ENCODE measurements at places on chromosomes 4 and X. TPM values are rescaled to one million over a fixed set of nuclear protein-coding genes. Genes with fewer than 3 reads are reported as not detected.
A peak's percentile ranks its signal among the peaks of the same experiment; 100 is the strongest.

Gene ASB9
- not detected for total RNA-seq

Gene TRIM61
- total RNA-seq: not detected

Gene MID1
- 12.1 TPM for total RNA-seq

Gene SH3D19
- total RNA-seq: 31.2 TPM

Gene FGF5
- total RNA-seq: 1.3 TPM

Gene CACNA1F
- total RNA-seq: not detected

Gene BEX2
- total RNA-seq: 7.3 TPM

Gene NHSL2
- 2.1 TPM for total RNA-seq

DNA sequence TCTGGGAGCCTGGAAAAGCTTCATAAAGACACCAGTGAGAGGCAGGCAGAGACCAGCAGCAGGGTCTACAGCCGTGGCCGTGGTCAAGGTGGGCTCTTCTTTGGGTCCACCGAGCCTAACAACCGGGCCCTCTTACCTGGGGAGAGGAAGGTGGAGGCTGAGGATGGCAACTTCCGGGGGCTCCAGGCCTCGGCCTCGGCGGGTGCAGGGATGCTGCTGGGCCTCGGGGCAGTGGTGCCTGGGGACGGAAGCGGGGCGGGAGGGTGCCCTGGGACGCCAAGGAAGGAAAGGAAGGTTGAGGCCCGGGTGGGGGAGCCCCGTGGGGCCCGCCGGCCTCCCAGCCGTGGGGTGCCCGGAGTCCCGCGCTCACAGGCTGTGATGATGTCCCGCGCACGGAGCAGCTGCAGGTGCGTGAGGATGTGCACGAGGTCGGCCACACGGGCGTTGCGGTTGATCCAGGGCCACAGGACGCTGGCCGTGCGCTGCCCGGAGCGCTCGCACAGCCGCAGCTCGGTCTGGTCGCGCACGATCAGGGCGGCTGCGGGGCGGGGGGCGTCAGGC, 561 bp downstream of the IRAK1 start:
- peaks cover 19% of the 10 kb centered on the region for H3K4me1 ChIP-seq
- peak overlapping the region; percentile 74 for H3K4me3 ChIP-seq
- H3K36me3 ChIP-seq: peaks cover 2% of the 10 kb centered on the region
- no peak for DNase-seq
- no peaks in the 10 kb centered on the region for H3K27me3 ChIP-seq

- H3K27me3 ChIP-seq: no peaks in the 10 kb centered on the region
- H3K4me3 ChIP-seq: no peak overlapping the region
- H3K4me1 ChIP-seq: peaks cover 15% of the 10 kb centered on the region
- no peak for DNase-seq
- H3K27ac ChIP-seq: peak overlapping the region; percentile 20
- no peaks in the 10 kb centered on the region for H3K36me3 ChIP-seq
These were observed 870.9 kb upstream of the FRG1 start for GRCh38 chr4:189069772-189070171.

DNA sequence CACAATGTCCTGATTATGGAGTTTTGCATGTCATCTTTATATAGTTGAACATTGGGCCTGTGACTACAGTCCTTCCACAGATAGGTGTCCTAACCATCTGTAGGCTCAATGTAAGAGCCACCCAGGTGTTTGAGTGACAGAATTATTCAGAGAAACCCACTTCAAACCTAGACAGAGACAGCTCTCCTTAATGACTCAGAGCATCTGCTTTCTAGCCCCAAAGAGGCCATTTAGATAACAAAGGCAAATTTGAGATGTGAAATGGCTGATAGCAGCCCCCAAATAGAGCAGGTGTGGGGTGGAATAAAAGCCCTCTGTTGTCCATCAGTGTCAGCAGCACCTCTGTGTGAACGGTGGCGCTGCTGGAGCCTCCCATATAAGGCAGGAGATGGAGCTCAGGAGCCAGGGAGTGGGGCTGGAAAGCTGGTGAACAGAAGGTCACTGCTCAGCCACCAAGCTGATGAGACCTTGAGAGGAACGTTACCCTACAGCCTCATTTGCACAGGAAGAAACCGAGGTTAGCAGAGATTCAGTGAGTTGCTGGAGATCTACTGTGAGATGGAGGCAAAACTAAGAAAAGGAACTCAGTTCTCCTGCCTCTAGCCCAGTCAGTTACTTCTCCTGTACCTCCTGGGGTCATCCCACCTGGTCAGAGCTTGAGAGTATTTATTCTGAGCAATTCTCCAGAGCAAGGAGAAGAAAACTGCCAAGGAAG, 153.3 kb upstream of the LNX1 start:
- no peaks in the 10 kb centered on the region for H3K36me3 ChIP-seq
- no peak for DNase-seq
- no peaks in the 10 kb centered on the region for H3K27me3 ChIP-seq
- peaks cover 4% of the 10 kb centered on the region for H3K4me1 ChIP-seq
- no peak overlapping the region for H3K27ac ChIP-seq
- no peak overlapping the region for H3K4me3 ChIP-seq

- no peak overlapping the region for H3K4me3 ChIP-seq
- DNase-seq: no peak
- H3K27me3 ChIP-seq: no peaks in the 10 kb centered on the region
- no peak overlapping the region for H3K27ac ChIP-seq
These were observed 1015.7 kb downstream of the DMD start for GRCh38 chrX:32195611-32196010.

GRCh38 chrX:117835034-117835433, 281.6 kb downstream of the KLHL13 start:
- peaks cover 1% of the 10 kb centered on the region for H3K36me3 ChIP-seq
- no peak overlapping the region for H3K4me3 ChIP-seq
- no peaks in the 10 kb centered on the region for H3K4me1 ChIP-seq
- H3K27me3 ChIP-seq: no peaks in the 10 kb centered on the region
- DNase-seq: no peak

- peaks cover 2% of the 10 kb centered on the region for H3K27me3 ChIP-seq
- no peak for DNase-seq
- H3K4me3 ChIP-seq: no peak overlapping the region
These were observed 256.8 kb upstream of the VCX start for GRCh38 chrX:7586126-7586525.

DNA sequence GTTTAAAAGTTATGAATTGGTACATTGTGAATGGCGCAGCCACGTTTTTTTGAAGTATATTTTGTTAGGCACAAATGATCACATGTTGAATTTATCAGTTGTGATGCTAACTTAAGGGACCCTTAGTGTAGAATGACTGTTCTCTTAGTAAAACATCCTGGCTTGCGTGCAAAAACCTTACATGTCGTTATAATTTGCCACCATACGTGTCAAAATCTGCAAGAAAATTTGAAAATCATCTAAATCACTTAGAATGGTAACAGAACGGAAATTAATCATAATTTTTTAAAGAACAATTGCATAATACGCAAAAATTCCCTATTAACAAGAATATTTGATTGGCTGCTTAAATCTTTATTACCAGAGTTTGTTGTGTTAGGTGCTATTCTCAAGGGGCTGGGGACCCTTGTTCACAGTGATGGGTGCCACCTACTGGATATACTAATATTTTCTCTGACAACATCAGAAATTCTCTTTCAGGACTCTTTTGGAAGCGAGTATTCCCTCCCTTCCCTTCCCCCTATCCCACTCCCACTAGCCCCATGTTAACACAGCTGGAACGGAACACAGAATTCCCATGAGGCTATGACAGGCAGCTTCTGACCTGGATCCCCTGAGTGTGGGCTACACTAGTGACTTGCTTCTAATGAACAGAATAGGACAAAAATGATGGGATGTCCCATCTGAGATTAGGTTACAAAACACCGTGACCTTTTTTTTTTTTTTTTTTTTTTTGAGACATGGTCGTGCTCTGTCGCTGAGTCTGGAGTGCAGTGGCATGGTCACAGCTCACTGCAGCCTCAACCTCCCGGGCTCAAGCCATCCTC, 71.8 kb downstream of the SUPT20HL2 start:
- peaks cover 41% of the 10 kb centered on the region for H3K4me1 ChIP-seq
- peak overlapping the region; percentile 36 for H3K4me3 ChIP-seq
- no peaks in the 10 kb centered on the region for H3K36me3 ChIP-seq
- peak overlapping the region; percentile 91 for H3K27ac ChIP-seq
- H3K27me3 ChIP-seq: no peaks in the 10 kb centered on the region

GRCh38 chrX:12791257-12792228, at the start of gene PRPS2:
PRPS2 (plus strand) TSS chrX:12791412; CDS start chrX:12791498, 86 bp downstream.
- no peak within 1 kb of the TSS for H3K27ac ChIP-seq
- H3K27me3 ChIP-seq: peaks cover 2% of the 10 kb centered on the region
- no peaks in the 10 kb centered on the region for H3K4me1 ChIP-seq
- H3K36me3 ChIP-seq: no peaks in the 10 kb centered on the region
- peak within 1 kb of the TSS; percentile 78 for H3K4me3 ChIP-seq
- DNase-seq: no peak

DNA sequence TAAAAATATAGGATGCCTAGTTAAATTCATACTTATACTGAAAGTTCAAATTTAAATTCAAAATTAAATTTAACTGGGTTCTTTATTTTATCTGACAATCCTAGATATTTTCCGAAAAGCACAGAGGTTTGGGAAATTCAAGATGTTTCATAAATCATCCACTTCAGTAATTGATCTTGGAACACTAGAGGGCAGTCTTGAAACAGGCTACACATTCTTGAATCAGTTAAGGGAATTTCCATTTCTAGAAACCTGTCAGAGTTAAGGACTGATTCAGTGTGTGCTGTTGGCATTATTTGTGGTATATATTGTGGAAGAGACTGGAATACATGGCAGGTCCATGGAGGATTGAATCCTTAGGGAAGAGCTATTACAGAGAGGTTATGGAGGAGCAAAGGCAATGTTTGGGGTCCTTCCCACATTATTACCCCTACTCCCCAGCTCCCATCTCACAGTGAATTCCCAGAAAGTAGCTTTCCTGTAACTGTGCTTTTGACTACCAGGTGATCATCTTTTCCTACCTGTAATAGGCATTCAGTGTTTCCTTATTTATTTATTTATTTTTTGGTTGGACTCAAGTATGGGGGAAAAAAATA, 92.9 kb downstream of the EGF start:
- no peaks in the 10 kb centered on the region for H3K27me3 ChIP-seq
- DNase-seq: no peak
- H3K27ac ChIP-seq: no peak overlapping the region
- H3K36me3 ChIP-seq: no peaks in the 10 kb centered on the region
- no peaks in the 10 kb centered on the region for H3K4me1 ChIP-seq

- no peak overlapping the region for H3K4me3 ChIP-seq
- H3K36me3 ChIP-seq: no peaks in the 10 kb centered on the region
These were observed 47.9 kb downstream of the COX18 start for GRCh38 chr4:73021634-73022033.

GRCh38 chr4:156941940-156942548, 29.6 kb downstream of the PDGFC start:
- H3K27ac ChIP-seq: peak overlapping the region; percentile 95
- DNase-seq: peak; percentile 89
- H3K4me3 ChIP-seq: peak overlapping the region; percentile 69
- H3K4me1 ChIP-seq: peaks cover 76% of the 10 kb centered on the region

- H3K27ac ChIP-seq: peak overlapping the region; percentile 41
- H3K36me3 ChIP-seq: no peaks in the 10 kb centered on the region
- peak; percentile 86 for DNase-seq
- peaks cover 21% of the 10 kb centered on the region for H3K27me3 ChIP-seq
- peak overlapping the region; percentile 69 for H3K4me3 ChIP-seq
- peaks cover 38% of the 10 kb centered on the region for H3K4me1 ChIP-seq
These were observed 448 bp downstream of the TLL1 start for GRCh38 chr4:165873298-165874071.

- no peak for DNase-seq
- H3K27me3 ChIP-seq: no peaks in the 10 kb centered on the region
- H3K27ac ChIP-seq: no peak overlapping the region
These were observed 26.7 kb upstream of the SORBS2 start for GRCh38 chr4:185838514-185839193.

DNA sequence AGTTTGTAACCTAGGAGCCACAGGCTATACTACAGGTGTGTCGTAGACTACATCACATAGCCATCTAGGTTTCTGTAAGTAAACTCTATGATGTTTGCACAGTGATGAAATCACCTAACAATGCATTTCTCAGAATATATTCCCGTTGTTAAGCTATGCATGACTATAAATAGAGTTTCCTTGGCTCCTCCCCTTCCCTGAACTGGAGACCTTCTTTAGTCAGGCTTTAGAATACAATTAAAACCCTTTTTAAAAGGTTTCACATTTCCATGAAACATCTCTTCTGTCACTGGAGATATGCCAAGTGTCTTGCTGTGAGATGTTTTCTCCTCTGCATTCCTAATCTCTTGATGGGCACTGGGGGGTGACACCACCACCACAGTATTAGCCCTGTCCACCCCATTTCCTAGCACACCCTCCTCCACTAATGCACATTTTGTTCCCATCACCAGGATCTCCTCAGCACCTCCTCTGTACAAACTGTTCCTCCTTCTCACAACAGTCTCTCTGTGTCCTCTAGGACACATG, 334.6 kb upstream of the CPEB2 start:
- peaks cover 4% of the 10 kb centered on the region for H3K4me1 ChIP-seq
- H3K27ac ChIP-seq: no peak overlapping the region
- no peak overlapping the region for H3K4me3 ChIP-seq
- no peak for DNase-seq

DNA sequence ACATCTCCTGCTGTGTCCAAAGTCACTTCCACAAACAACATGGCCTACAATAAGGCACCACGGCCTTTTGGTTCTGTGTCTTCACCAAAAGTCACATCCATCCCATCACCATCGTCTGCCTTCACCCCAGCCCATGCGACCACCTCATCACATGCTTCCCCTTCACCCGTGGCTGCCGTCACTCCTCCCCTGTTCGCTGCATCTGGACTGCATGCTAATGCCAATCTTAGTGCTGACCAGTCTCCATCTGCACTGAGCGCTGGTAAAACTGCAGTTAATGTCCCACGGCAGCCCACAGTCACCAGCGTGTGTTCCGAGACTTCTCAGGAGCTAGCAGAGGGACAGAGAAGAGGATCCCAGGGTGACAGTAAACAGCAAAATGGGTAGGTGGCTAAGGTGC, 123.9 kb downstream of the PDLIM5 start:
- H3K27me3 ChIP-seq: no peaks in the 10 kb centered on the region
- H3K27ac ChIP-seq: peak overlapping the region; percentile 42
- no peak for DNase-seq
- no peak overlapping the region for H3K4me3 ChIP-seq
- peaks cover 67% of the 10 kb centered on the region for H3K4me1 ChIP-seq

DNA sequence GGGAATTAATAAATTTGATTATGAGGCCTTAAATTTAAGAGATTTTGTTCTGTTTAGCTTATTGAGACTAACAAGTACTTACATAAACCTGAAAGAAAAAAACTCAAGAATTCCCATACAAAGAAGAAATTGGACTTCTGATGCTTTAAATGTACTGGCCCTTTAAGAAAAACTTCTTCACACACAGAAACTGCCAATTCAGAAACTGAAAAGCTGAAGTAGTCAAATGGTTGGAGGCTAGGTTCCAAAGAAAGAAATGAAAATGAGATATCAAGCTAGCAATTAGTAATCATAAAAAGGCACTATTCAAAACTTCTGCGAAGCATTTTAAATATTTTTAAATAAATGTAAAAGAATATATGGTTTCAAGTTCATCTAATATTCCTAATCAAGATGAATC, 151.3 kb downstream of the THOC2 start:
- H3K27ac ChIP-seq: no peak overlapping the region
- H3K27me3 ChIP-seq: no peaks in the 10 kb centered on the region
- peaks cover 3% of the 10 kb centered on the region for H3K36me3 ChIP-seq
- no peak for DNase-seq
- H3K4me3 ChIP-seq: no peak overlapping the region

- H3K4me3 ChIP-seq: no peak overlapping the region
- no peaks in the 10 kb centered on the region for H3K27me3 ChIP-seq
- no peak for DNase-seq
- no peaks in the 10 kb centered on the region for H3K36me3 ChIP-seq
These were observed 81.5 kb upstream of the F9 start for GRCh38 chrX:139448996-139449395.

GRCh38 chr4:102734116-102734515, 26.7 kb downstream of the MANBA start:
- no peaks in the 10 kb centered on the region for H3K27me3 ChIP-seq
- H3K36me3 ChIP-seq: peaks cover 8% of the 10 kb centered on the region
- no peak for DNase-seq
- H3K4me3 ChIP-seq: no peak overlapping the region
- peaks cover 31% of the 10 kb centered on the region for H3K4me1 ChIP-seq

Measured in chondrocyte (in vitro differentiated cells).